ENCODE measurements at places on chromosomes 1 and 21. TPM values are rescaled to one million over a fixed set of nuclear protein-coding genes. Genes with fewer than 3 reads are reported as not detected.

DNA sequence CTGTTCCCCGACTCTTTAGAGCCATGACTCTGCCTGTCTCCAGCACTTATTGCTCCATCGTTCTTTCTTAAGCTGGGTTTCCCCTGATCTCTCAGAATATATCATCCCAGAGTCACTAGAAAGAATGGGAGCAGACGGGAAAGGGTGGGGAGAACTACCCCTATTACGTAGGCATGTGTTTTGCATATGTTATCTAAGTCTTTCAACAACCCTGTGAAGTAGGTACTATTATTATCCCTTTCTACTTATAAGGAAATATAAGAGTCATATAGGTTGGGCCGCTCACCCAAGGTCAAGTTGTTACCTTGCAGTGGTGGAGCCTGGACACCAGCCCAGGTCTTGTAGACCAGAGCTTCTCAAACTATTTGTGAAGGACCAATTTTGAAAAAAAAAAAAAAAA lies 38.7 kb downstream of the ELF3 start:
- DNase-seq: no peak

Gene SLC35F3
- not detected for total RNA-seq

GRCh38 chr1:167515893-167516321 lies 2.4 kb downstream of the CD247 start:
- DNase-seq: no peak

- no peak for DNase-seq
These were observed 397.9 kb upstream of the TMPRSS15 start for GRCh38 chr21:18801468-18801867.

Gene AMY1A
- not detected for total RNA-seq

- no peak for DNase-seq
These were observed 1.1 kb downstream of the EFNA3 start for GRCh38 chr1:155079487-155080311.

- DNase-seq: no peak
These were observed 8.5 kb downstream of the CAMK2N1 start for GRCh38 chr1:20477348-20478056.

Measured in thyroid gland (tissue), 4 donors.